ENCODE measurements at places on chromosomes 6 and 20.

DNA sequence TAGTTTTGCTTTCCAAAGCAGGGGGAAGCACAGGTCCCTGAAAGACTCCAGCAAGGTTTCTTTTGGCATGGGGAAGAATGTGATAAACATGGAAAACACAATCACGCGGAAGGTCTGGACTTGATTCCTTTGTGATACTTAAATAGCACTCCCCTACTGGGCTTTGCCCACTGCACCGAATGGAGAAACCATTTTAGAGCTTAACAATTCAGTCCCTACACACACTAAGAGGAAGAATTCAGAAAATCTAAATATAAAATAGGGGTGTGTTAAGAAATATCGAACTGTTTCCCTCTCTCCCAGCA lies 71.4 kb upstream of the NHSL1 start:
- no peak for DNase-seq

- no peak for DNase-seq
Observed at GRCh38 chr6:159163901-159164370, 5.3 kb upstream of the FNDC1 start.

DNA sequence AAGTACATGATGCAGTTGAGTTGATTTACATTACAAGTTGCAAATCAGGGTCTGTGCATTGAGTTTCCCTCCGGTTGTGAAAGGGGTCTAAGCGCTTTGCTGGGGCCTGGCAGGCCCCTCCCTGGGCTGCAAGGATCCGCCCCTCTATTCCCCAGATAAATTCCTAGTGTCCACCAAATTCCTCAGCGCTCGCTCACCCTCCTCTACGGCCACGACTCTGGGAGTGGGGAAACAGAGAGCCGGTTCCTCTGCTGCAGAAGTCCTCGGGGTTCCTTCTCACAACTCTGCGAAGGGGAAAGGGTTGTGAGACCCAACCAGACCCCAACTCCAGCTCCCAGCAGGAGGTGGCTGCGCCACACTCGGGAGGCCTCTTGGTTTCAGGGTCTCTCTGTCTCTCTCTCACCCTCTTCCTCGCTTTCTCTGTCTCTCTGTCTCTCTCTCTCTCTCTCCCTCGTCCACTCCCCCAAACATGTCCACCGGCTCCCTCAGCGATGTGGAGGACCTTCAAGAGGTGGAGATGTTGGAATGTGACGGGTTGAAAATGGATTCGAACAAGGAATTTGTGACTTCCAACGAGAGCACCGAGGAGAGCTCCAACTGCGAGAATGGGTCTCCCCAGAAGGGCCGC lies at the start of gene TCF21:
Gene TCF21 (plus strand): TSS at position 185 of the 628 bp plus-strand sequence. CDS start 285 bp downstream, at position 470.
- DNase-seq = no peak

- no peak for DNase-seq
Observed at GRCh38 chr20:16387666-16388065, 185.6 kb downstream of the KIF16B start.

GRCh38 chr20:1166948-1167720 lies 17.6 kb downstream of the TMEM74B start:
- DNase-seq = no peak

DNA sequence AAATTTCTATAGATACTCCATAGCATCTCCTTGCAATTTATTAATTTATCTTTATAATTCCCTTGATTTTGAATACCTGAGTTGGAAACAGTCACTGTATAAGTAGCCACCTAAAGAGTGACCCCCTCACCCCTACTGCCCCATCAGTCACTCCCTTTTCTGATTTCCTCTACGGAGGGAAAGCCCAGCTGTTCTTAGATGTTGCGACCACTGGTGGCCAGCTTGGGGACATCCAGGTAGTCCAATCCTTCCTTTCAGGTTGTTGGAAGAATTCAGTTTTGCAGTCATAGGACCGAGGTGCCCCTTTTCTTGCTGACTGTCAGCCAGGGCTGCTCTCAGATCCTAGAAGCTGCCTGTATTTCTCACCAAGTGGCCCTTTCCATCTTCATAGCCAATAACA lies 87.8 kb downstream of the BMP6 start:
- DNase-seq = no peak

- no peak for DNase-seq
Observed at GRCh38 chr6:27159725-27160124, 87.8 kb upstream of the PRSS16 start.

- no peak for DNase-seq
Observed at GRCh38 chr6:11772109-11772825, 6.3 kb downstream of the ADTRP start.

- DNase-seq = no peak
Observed at GRCh38 chr6:160978141-160978901, 13.2 kb upstream of the MAP3K4 start.

GRCh38 chr6:144912474-144912873 lies 627.3 kb downstream of the UTRN start:
- DNase-seq = no peak

DNA sequence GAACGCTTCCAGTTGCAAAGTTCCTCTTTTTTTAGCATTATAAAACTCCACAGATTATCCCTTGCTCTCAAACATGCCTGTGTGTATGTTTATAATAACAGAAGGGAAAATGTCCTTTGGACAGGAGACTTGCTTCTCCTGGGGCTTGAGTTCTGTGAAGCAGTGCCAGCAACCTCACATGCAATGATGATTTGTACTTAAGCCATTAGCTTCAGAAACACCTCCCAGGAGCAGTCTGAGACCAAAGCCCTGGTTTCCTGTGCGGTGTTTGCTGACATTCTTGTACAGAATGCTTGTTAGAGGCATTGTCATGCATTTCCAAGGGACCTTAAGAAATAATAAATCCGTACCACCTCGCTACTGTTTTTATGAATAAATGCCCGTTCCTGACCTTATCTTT lies 752.8 kb downstream of the CBLN4 start:
- DNase-seq = no peak

- no peak for DNase-seq
Observed at GRCh38 chr6:15712797-15713196, 50.0 kb upstream of the DTNBP1 start.

DNA sequence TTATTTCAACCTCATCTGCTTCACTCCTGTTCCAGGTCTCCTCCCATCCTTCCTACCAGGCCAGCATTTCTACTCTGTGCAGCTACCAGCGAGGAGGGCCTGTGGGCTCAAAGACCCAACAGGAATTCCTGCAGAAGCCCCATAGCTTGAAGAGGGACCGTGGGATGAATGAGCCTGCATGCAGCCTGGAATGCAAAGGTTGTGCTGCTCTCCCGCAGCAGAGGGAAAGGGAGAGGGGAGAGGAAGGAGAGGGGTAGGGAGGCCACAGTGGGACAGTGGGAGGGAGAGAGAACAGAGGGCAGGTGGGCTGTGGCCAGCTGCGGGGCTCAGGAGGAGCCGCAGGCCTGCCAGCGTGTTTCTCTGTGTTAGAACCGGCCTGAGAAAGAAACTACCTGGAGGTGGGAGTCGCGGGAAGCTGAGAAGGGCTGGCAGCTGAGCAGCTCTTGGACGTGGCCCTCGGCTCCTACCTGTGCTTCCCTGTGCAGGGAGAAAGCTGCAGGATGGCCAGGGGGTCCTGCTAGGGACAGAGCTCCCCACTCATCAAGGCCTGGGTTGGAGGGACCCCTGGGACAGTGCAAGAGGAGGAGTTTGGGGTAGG lies 66.1 kb upstream of the MLN start:
- no peak for DNase-seq

DNA sequence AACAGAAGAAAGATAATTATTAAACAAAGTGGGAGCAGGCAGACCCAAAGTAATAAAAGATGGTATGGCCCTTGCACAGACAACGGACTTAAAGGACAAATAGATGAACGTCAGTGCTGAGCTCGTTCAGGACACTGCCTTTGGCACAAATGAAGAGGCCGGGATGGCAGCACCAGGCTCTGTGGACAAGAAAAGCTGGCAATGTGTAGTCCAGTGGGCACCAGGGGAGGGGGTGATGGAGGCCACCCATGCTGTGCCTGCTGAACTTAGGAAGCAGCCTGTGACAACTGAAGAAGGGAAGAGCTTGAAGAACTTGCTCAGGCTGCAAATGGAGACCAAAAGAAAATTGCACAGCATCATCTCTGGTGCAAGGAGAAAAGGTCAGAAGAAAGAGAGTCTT lies 131.0 kb downstream of the ANKRD60 start:
- no peak for DNase-seq

- DNase-seq = no peak
Observed at GRCh38 chr20:62918831-62919230, 7.5 kb downstream of the DIDO1 start.

- DNase-seq = no peak
Observed at GRCh38 chr20:2297357-2297728, 1.5 kb downstream of the TGM3 start.

Measured in NCI-H1436 treated with DMSO at 0.1 percent for 48 hours (cell line).